ENCODE measurements at places on chromosomes 11 and 22.

- no peak for DNase-seq
These were observed 77.4 kb upstream of the OR5AK2 start for GRCh38 chr11:56911312-56911711.

DNA sequence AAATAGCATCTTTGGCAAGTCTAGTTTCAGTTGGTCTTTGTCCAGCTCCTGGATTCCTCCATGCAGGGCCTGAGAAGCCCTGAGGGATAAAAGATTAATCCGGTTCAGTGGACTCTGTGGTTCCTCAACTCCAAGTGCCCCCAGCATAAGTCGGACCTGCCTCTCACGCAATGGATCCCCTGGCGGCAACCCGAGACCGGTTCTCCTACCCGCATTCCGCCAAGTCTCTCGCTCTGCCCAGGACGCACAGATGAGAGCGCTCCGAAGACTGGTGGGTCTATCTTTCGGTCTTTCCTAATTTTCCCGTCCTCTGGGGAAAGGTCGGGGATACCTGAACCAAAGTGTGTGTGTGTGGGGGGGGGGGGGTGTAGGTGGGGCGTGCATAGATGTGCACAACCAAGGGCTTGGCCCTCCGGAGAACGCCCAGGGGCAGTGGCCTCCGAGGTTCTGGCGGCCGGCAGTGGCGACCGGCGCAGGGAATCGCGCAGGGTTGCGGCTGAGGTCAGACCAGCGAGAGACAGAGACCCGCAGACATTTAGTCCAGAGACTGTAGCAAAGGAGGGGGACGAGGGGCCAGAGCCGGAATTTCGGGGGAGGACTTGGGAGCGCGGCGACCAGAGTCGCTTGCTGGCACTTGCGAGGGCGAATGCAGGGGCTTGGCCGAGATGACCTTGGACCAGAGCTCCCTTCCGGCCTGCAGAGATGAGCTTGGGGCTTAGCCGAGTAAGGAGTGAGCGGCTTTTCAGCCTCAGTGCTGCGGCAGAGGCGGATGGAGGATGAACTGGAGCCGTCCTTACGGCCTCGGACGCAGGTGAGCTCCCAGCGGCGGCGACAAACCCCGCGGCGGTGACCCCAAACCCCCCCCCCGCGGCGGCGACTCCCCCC, 712 bp upstream of the SLC2A11 start:
- no peak for DNase-seq

DNA sequence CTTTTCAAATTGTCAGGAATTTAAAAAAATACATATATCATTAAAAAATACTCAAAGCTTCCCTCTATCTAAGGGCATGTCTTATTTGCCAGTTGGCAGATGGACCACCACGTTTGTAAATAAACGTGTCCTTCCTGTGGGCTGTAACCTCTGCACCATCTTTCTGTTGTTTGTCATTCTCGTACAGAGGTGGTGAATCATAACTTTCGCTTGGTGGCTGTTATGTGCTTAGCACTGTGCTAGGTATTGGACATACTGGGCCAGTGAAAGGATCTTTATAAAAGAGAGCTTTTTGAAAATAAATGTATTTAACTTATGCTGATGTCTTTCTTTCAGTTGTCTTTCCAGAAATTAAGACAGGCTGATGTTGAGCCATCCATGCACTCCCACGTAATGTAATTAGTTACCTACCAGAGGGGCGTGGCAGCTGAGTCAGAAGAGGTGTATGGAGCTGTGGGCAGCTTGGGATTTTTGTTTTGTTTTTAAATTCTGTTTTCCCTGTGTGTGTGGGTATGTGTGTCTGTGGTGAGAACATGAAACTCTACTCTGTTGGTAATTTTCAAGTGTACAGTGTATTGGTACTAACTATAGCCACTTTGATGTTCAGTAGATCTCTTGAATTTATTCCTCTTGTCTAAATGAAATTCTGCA, 62.7 kb downstream of the TECTA start:
- no peak for DNase-seq

DNA sequence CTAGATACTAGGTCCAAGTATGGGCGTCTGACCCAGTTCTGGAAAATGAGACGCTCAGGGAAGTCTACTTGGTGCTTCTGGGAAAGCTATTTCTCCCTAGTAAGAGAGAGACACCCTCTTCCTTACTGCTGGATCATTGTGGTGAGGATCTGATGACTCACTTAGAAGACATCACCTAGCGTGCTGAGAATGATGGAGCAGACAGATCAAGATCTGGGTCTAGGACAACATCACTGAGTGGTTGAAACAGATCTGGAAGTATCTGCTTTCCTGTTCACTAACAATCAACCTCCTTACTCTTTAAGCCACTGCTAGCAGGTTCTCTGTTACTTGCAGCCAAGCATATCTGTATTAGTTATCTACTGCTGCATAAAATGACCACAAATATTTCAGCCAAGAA, 38.3 kb upstream of the HMGXB4 start:
- no peak for DNase-seq

- DNase-seq, result no peak
These were observed 1.0 kb upstream of the GTPBP1 start for GRCh38 chr22:38704654-38705234.

GRCh38 chr11:105297463-105297862, 157.9 kb upstream of the CARD18 start:
- DNase-seq, result no peak

GRCh38 chr11:27246925-27247324, 116.1 kb downstream of the CCDC34 start:
- DNase-seq, result no peak

GRCh38 chr22:39306456-39307361, 12.7 kb downstream of the RPL3 start:
- DNase-seq, result peak; percentile 64

Measured in activated CD4-positive, alpha-beta T cell treated with anti-CD3 and anti-CD28 coated beads, Interleukin-2, amount 10 ng/mL, durations not matched to agents 7 days and 5 days (primary cell).